NCI-H2107 (cell line): ENCODE measurements at places on chromosomes 11 and 22.

GRCh38 chr11:46017341-46017740 is 94.9 kb downstream of the LARGE2 start:
- DNase-seq, result no peak

DNA sequence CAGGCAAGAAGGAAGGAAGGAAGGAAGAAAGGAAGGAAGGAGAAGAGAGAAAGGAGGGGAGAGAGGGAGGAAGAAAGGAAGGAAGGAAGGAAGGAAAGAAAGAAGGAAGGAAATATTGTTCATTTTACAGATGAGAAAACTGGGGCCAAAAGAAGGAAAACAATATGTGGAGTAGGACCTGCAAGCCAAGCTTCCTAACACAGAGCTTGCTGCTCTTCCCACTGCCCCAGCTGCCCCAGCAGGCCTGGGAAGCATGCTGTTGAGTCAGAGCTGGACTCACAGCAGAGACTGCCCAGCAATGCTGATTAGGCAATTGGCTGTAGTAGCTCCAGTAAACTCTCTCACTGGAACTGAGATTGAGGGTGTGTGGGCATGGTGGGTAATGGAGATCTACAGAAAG is 42.6 kb upstream of the SMCO4 start:
- DNase-seq, result no peak

DNA sequence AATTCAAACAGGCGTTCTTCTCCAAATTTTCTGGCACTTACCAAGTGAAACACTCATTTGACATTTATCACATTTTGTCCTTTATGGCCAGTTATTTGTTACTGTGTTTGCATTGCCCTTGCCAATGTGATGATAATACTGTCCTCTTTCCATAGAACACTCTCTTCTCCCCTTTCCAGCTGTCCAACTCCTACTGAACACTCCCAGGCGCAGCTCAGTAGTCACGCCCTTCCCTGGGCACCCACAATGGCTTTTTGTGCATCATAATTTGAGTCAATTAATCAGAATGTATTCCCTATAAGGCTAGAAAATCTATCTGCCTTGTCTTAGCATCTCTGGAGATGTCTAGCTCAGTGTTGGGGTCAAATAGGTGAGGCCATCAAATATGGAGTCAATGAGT is 21.2 kb upstream of the B3GAT1 start:
- DNase-seq, result no peak

GRCh38 chr11:93613231-93613831 is 48.2 kb upstream of the CEP295 start:
- DNase-seq, result no peak

DNA sequence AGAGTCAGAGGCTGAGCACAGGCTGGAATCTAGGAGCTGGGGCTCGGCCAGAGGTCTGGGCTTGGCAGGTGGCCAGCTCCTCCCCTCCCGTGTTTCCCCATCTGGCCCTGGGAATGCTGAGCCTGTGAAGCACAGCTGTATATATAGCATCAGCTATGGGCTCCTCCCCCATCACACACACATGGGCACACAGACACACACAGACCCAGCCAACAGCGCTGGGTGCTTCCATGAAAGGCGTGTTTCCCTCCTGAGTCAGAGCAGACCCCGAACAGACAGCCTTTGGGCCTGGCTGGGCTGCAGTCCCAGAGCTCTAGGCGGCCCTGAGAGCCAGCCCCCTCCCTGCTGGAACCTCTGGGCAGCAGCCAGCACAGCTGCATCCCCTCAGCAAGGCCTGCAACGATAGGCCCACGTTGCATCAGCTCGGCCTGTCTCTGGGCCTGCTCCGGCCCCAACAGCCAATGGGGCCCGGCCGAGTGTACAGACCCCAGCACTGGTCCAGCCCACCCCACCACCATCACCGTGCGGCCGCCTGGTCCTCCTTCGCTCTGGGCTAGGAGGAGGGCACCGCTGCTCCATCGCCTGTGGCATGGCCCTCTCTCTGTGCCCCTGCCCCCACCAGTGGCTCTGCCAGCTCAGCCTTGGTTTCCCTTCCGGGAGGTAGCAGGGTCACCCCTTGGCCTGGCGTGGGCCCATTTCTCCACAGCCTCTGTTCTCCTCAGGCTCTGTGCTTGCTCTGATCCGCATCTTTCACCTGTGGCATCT is 7.6 kb upstream of the SERPINH1 start:
- no peak for DNase-seq

GRCh38 chr11:122033631-122034030 is 82.4 kb downstream of the BLID start:
- DNase-seq, result no peak

- DNase-seq, result peak; percentile 20
These were observed 73.7 kb downstream of the SCN3B start for GRCh38 chr11:123580557-123581275.

DNA sequence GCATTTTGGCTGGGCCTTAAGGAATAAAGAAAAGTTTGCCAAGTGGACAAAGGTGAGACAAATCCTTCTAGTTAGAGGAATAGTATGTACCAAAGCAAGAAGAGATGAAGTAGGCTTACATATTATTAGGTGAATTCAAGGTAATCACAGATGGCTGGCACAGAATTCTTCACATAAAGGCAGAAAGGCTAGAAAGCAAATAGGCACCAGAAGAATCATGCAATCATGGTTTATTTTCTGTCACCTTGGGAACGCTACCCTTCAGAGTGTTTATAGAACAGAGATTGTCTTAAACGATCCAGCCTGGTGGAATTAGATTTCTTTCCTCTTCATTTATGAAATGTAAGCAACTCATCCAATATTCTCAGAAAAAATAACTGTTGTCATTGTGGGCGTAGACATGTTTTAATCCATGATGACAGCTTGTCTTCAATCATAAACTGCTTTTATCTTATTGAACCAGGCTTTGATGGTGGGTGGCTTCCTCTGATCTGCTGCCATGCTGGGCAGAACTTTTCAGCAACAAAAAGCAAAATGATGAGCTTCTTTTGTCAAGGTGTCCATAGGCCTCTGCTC is 49.0 kb upstream of the CSNK2A3 start:
- DNase-seq, result no peak

GRCh38 chr11:78961247-78961646 is 386.6 kb upstream of the NARS2 start:
- peak; percentile 15 for DNase-seq

GRCh38 chr11:61042537-61042936 is 59.8 kb upstream of the CD5 start:
- DNase-seq, result no peak

DNA sequence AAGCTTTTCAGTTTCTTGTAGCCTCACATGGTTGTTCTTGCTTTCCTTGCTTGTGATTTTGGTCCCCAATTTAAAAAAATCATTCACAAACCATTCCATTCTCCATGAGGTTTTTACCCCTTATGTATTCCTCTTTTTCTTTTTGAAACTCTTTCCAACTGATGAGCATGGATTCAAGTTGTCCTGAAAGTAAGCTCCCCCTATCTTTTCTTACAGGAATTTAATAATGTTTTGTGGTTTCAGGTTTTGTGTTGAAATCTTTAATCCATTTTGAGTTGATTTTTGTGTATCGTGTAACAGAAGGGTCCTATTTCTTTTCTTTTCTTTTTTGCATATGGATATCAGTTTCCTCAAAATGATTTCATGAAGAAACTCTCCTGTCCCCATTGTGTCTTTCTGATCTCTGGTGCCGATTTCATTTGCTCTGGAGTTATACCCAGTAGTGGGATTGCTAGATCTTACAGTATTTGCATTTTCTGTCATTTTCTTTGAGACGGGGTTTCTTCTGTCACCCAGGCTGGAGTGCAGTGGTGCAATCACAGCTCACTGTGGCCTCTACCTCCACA is 58.5 kb downstream of the LRRC74B start:
- DNase-seq, result no peak

GRCh38 chr22:50507991-50508884 is at the start of gene NCAPH2:
Gene NCAPH2, plus strand, starts transcription at chr22:50508224. Its CDS starts 114 bp downstream, at chr22:50508338.
- peak; percentile 88 for DNase-seq

- DNase-seq, result no peak
These were observed 530.2 kb downstream of the DLG2 start for GRCh38 chr11:85096939-85097338.

DNA sequence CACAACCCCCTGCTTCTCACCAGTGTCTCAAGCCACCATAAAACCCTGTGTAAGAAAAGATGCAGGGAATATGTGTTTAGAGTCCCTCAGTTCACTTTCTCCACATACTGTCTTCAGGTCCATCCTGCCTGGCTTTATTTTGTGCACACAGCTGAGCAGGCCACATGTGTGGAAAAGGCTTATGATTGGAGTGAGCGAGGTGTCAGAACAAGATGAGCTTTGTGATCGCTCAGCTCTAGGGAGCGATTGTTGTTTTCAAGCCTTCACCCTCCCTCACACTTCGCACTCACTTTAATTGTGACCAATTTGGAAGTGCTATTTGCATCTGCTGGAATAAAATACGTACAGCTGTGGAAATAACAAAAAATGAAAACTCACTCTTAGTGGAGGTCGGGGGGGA is 931.1 kb upstream of the TENM4 start:
- DNase-seq, result no peak

DNA sequence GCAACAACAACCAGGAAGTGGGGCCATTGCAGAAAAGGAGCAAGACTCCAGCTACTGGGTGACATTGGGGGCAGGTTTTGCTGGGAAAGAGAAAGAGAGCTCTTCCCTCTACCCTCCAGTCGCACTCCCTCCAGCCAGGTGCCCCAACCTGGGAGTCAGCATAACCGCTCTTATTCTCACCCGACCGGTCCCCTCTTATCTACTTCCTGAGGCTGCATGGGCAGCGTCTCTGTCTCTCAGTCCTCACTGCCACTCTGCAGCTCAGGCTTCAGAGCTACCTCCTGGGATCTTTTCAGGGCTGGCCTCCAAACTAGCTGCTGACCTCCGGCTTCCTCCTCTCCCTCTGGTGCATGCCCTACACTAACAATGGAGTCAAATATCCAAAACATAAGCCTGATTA is 5.1 kb downstream of the ZNF70 start:
- DNase-seq, result no peak

- no peak for DNase-seq
These were observed 655.6 kb downstream of the ETS1 start for GRCh38 chr11:127931803-127932202.

- no peak for DNase-seq
These were observed 30.7 kb downstream of the CERK start for GRCh38 chr22:46707305-46707704.

GRCh38 chr11:95650276-95650675 is 139.3 kb downstream of the FAM76B start:
- no peak for DNase-seq

- DNase-seq, result no peak
These were observed 95.0 kb downstream of the SWAP70 start for GRCh38 chr11:9758637-9759518.

GRCh38 chr11:79139900-79140299 is 300.9 kb downstream of the TENM4 start:
- DNase-seq, result no peak

GRCh38 chr11:57083641-57084385 is 95.1 kb downstream of the OR5AK2 start:
- no peak for DNase-seq

DNA sequence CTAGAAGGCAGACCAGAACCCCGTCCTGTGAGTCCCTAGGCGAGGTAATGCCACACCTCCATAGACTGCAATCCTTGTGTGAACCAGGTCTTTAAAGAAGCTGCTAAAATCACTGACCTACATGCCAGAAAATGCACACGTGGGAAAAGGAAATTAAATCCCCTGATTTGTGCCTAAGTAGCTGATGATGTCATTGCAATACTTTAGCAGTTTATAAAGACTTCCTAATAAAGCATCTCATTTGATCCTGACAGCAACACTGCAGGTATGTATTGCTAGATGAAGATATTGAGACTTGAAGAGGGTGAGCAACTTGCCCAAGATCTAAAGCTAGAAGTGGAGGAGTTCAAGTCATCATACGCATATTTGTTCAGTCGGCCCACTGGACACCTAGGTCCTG is 107.2 kb downstream of the RRAS2 start:
- no peak for DNase-seq

DNA sequence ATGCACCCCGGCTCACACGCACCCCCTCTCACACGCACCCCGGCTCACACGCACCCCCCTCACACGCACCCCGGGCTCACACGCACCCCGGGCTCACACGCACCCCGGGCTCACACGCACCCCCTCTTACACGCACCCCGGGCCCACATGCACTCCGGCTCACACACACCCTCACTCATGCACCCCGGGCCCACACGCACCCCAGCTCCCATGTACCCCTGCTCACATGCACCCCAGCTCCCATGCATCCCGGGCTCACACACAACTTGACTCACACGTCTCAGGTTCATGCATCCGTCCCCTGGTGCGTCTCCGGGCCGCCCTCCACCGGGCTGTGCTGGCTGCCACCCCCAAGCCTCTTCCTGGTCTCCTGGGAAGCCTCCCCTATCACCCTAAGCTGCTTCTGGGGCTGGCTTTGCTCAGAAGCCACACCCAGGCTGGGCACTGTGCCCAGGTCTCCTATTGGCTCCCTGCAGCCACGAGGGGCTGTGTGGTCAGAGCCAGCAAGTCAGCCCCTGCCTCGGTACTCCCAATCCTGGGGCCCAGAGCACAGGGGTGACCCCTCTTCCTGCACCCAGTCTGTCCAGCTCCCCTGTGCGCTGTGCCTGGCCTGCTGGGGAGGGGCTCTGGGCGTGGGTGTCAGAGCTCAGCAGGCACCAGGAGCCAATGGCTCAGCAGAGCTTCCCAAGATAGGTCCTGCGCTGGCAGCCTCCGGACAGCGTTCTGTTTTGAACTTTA is 16.9 kb downstream of the TSPAN4 start:
- DNase-seq, result peak; percentile 73

- no peak for DNase-seq
These were observed 158.4 kb downstream of the MYO18B start for GRCh38 chr22:25900390-25900789.

- DNase-seq, result no peak
These were observed 102.1 kb upstream of the FAT3 start for GRCh38 chr11:92122561-92122960.

DNA sequence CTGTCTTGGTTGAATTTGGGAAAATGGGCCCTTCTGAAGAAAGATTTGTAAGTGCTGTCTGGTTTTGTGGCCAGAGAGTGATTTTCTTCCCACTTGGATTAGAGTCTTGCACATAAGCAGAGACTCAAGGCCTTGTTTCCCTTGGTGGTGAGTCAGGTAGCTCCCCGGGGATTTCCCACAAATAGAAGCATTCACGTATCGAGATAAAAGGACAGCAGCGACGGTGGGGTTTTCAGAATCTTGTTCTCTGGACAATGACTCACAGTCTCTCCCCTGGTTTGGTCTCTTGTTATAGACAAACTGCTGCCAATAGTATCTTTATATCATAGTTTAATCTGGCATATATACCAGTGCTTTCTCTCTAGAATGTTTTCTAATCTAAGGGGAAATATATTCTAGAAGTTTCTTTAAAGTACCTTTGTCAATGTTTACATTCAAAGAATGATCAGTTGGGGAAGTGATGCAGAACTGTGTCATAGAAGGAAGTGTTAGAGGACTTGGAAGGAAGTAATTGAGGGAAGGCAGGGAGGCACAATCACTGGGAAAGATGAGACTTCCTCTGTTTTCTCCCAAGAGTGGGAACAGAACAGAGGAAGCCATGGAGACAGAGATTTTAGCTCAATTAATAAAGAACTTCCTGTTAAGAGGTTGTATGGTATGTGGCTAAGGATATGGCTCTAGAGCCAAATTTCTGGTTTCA is 18.1 kb downstream of the POLA2 start:
- no peak for DNase-seq
